ENCODE measurements at places on chromosomes 4 and X.

DNA sequence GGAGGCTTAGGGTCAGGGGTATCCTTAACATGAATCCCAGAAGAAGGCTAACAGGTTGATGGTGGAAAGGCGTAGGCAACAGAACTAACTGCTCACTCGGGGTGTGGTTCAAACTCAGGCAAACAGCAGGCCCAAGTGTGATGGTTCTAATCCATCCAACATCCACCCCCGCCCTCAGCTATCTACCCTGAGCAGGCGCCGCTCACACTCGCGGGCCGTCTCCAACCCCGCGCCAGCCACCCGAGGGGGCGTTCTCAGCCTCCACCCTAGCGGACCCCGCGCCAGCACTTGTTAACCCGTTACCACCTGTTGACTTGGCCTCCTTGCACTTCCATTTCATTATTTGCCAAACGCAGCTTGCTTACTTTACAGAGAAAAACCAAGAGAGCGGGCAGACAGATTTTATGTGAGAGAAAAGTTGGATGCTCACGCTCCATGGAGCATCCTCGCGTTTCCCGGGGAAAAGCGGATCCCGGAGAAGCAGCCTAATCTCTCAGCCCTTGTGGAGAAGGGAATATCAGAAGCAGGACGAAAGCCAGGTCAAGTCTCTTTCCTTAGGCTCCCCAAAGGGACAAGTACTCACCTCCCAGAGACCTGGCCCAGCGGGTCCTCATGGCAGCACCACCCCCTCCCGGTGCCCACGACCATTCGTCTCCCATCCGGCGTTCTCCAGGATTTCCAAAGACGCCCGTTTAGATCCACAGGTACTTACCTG, 773 bp downstream of the SNCA start:
- DNase-seq = no peak

GRCh38 chr4:155629956-155630355, 36.7 kb upstream of the GUCY1A1 start:
- peak; percentile 81 for DNase-seq

- no peak for DNase-seq
Observed at GRCh38 chr4:112946127-112946526, 103.3 kb upstream of the ANK2 start.

DNA sequence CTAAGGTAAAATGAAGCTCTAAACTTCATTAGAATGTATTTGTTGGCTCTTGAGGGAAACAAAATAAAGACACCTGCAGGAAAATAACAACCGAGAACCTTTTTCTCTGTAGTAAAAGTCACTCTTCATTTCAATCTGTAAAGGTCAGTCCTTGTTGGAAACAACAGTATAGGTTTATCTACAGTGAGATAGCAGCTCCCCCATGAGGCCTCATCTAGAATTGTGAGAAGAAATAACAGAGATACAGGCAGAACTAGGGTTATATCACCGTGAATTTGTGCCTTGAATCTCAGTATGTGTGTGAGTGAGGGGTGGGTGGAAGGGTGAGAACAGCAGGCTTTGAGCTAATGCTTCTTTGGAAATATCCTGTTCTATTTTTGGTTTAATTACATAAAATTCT, 107.8 kb upstream of the FMR1 start:
- peak; percentile 18 for DNase-seq

GRCh38 chr4:152256996-152257395, 278.9 kb downstream of the FBXW7 start:
- DNase-seq = no peak

- no peak for DNase-seq
Observed at GRCh38 chr4:148565801-148566200, 123.6 kb upstream of the NR3C2 start.

DNA sequence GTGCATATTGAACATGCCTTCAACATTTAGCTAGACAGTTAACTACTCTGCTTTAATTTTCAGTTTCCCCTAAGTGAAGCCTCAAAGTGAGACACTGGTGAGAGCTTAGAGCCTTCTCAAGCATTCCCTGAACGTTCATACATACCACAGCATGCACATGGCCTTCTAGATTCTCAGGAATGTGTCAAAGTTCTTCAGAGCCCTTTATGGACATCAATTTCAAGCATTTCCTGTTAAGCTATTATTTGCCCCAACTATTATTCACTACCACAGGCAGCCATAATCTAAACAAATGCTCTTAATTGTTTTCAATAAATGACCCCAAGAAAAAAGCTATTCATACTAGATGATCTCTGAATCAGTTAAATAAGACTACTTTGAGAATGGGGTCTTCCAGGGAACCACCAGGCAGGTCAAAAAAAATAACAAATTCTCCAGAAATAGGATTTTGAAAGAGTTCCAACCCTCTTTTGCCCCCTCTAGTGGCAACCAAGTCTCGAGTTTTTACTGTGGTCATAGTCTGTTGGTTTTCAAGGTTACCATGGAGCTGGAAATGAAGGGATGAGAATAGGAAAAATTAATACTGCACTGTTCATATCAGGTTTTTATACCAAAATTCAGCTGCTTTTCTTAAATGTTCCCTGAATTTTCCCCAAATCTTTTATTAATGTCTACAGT, 235.4 kb downstream of the RAB28 start:
- no peak for DNase-seq

- no peak for DNase-seq
Observed at GRCh38 chrX:46461660-46462191, 83.5 kb downstream of the ZNF674 start.

DNA sequence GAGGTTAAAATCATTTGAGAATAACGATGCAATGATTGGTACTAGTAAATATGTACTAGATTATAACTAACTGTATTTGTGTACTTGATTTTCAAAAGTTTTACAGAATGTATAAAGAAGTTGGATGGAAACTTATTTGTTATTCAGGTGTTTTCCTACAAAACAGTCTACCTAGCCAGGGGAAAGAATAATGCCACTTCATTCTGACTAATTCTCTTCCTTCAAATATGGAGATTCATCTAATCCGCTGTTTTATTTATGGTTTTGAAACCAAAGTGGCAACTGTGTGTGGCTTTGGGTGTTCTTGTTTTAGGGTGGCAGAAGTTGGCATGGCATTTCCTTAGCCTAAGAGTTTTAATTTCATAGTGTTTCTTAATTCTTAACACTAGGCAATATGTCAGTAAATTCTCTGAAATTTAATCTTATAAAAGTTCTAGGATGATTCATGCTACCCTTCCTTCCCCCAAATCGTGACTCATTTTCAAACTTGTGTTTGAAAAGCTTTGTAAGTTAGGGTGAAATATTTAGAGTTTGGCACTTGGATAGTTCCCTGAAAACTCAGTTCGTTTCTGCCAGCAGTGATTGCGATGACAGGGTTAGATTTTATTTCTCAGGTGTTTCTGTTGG, 62.6 kb downstream of the DCLK2 start:
- DNase-seq = peak; percentile 59

- DNase-seq = peak; percentile 61
Observed at GRCh38 chr4:168882650-168883233, 127.3 kb downstream of the CBR4 start.

- no peak for DNase-seq
Observed at GRCh38 chr4:107733431-107733925, 13.4 kb upstream of the PAPSS1 start.

DNA sequence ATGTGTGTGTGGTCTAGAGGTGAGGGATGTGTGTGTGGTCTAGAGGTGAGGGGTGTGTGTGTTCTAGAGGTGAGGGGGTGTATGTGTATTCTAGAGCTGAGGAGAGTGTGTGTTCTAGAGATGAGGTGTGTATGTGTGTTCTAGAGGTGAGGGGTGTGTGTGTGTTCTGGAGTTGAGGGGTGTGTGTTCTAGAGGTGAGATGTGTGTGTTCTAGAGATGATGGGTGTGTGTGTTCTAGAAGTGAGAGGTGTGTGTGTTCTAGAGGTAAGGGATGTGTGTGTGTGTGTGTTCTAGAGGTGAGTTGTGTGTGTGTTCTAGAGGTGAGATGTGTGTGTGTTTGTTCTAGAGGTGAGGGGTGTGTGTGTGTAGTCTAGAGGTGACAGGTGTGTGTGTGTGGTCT, 1.3 kb downstream of the BST1 start:
- no peak for DNase-seq

GRCh38 chrX:44143061-44143602, 169.9 kb upstream of the NDP start:
- DNase-seq = no peak

DNA sequence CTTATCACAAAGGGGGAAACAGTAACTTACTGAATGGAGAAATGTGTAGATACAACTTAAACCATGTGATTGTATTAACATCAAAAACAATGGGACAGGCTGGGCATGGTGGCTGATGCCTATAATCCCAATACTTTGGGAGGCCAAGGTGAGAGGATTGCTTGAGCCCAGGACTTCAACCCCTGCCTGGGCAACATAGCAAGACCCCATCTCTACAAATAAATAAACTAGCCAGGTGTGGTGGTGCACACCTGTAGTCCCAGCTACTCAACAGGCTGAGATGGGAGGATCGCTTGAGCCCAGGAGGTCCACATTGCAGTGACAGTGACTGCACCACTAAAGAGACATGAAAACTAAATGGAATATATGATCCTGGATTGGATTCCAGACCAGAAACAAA, 26.4 kb downstream of the TMEM184C start:
- no peak for DNase-seq

DNA sequence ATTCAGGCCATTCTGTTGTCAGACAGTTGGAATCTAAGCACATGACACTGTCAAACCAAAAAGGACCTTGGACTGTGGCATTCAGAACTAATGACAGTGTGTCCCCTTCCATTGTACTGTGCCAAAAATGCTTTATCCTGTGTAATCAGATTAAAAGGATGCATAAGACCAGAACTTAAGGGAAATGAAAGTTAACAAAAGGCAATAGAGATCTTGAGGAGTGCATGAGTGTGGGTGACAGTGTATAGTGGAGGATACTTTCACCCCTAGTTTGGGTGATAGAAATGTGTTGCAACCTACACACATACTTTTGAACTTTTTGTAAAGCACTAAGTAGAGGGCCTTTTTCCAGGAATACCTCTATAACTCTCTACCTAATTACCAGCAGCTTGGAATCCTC, 4.5 kb downstream of the CYSLTR1 start:
- DNase-seq = no peak

DNA sequence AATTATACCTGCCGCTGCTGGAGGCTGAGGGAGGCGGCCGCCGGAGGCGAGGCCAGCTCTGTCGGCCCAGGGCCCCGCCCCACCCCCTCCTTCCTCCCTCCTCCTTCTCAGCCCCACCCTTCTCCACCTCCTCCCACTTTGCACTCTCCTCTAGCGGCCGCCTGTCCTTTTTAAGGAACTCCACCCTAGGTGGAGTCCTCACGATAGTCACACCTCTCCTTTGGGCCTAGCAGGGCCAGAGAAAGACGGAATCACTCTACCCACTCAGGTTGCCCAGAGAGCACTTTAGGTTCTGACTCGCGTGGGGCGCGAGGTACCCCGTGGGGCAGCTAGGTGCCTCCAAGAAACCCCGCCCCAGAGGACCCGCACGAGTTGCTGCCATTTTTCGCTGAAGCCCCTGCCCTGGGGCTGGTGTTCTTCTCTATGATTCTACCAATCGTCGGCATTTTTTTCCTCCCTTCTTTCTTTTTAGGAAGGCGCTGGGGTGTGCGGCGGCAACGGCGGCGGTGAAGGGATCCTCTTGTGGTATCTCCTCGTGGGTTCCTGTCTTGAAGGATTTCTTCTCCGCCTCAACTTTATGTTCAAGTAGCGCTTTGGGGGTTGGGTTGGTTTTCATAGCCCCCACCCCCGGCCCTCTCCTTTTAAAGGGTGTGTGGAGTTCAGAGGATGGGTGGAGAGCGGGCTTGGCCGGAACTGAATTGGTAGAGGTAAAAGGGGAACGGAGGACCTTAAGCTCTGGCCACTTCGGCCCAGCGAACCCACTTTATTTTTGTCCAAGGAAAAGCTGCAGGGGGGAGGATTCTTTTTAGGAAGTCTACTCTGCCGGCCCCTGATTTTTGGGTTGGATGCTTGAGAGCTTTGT, at the start of gene KLF8:
Gene KLF8 (plus strand): TSS at position 136 of the 862 bp plus-strand sequence. CDS start 979 bp downstream, outside the sequence.
- peak; percentile 2 for DNase-seq

GRCh38 chr4:180314972-180315371, 1928.2 kb upstream of the TENM3 start:
- no peak for DNase-seq

GRCh38 chrX:45842207-45842925, 641.7 kb upstream of the DIPK2B start:
- DNase-seq = no peak

DNA sequence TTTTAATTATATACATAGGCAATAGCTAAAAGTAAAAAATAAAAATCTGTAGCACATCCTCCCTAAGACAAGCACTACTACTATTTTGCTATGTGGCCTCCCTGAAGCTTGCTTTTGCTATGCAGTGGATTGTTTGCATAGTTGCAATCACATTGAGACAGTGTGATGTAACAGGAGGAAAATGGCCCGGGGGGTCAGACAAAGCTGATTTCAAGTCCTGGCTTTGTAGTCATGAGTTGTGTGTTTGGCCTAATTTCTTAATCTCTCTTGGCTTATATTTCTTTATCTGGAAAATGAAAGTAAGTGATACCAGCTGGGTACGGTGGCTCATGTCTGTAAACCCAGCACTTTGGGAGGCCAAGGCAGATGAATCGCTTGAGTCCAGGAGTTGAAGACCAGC, 166.6 kb downstream of the LHFPL1 start:
- DNase-seq = no peak

DNA sequence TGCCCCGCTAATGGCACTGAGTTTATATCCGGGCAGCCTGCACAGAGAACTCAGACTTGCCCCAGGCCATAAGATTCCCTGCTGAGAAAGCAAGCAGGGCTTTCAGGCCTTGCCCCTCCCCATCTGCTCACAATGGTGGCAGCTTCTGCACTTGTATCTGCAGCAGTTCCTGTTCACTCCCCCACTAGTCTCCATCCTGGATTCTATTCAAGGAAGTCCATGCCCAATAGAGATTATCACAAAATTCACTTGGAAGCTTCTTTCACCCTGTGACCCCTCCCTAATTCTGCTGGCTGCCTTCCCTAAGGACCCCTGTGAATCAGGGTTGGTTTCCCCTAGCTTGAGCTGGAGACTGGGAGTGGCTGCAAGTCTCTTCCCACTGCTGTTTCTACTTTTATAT, 34.5 kb upstream of the UCP1 start:
- no peak for DNase-seq

GRCh38 chr4:47413521-47413920, 50.0 kb downstream of the COMMD8 start:
- no peak for DNase-seq

DNA sequence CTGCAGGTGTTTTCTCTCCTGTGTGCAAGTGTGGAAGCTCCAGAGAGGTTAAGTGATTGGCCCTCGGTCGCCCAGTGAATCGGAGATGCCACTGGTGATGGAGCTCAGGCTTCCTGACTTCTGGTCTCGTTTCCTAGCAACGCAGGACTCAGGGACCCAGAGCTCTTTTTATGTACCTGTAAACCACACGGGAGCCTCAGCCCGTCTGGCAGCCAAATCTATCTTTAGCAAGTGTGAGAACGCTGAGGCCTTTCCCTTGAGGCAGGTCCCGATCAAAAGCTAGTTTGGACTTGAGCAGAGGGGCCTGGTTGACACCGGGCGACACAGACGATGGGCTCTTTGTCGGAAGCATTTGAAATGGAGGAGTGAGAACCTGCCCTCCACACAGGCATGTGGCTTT, 116.8 kb downstream of the SORCS2 start:
- no peak for DNase-seq

- DNase-seq = no peak
Observed at GRCh38 chr4:113677325-113677724, 84.2 kb downstream of the CAMK2D start.

- no peak for DNase-seq
Observed at GRCh38 chr4:87391576-87392054, 627 bp upstream of the HSD17B11 start.

- DNase-seq = no peak
Observed at GRCh38 chr4:39928538-39928937, 49.2 kb downstream of the PDS5A start.

- DNase-seq = no peak
Observed at GRCh38 chr4:169615467-169616106, 3.2 kb upstream of the NEK1 start.
